Ascending aorta (tissue), 2 donors: ENCODE measurements at places on chromosomes 6 and 20.

DNA sequence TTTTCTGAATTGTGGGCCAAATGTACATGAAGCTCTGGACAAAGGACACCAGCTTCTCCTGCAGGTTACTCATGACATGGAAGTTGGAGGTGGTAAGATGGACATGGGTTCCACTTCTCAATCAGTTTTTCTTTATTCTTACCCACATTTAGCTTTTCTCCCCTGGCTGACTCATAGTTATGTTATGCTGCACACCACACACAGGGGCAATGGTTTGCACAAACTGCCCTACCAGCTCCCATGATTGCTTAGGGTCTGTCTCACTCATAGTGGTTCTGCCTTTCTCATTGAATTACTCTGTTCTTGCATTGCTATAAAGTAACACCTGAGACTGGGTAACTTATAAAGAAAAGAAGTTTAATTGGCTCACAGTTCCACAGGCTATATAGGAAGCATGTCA is 4.5 kb upstream of the CD109 start:
- DNase-seq: no peak

GRCh38 chr6:143634486-143634885 is 43.3 kb upstream of the PHACTR2 start:
- DNase-seq: no peak

GRCh38 chr6:170041526-170041925 is 249.4 kb downstream of the DLL1 start:
- no peak for DNase-seq

DNA sequence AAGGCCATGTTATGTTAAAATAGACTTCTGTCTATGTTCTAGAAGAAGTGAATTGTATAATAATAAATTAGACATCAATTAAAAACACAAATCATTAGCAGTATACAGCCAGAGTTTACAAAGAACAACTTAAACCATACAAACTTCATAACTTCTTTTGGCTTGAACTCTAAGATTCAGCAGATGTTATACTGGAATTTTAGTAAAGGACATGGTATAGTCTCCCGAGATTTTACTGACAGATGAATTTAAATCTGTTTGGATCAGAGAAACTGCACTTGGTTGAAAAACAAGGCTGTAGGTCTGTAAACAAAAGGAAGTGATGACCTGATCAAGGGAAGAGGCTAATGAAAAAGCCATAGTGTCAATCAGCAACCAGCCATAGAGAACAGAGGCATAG is 132.6 kb upstream of the TBX18 start:
- DNase-seq: no peak

DNA sequence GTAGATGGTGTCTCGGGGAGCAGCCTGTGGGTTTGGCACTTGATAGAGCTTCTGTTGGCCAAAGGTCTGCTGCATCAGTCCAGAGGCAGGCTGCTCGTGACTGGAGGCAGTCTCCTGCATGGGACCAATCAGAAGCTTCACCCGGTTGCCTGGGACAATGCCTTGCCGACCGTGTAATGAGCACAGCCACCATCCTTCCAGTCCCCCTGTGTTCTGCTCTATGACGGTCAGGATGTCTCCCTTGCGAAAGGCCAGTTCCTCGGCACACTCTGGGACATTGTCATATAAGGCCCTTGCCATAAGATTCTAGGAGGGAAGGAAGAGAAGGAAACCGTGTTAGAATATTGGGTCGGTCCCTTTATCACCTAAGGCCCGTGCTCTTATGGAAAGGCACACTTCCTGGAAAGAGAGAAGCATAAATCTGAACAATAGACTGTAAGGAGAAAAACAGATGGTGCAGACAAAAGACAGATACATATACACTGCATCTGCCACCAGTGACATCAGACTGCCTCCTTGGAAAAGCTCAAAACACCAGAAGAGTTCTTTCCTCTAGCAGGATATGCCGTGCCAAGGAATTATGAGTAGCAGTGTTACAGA is 18.9 kb downstream of the NEDD9 start:
- no peak for DNase-seq

GRCh38 chr6:34170346-34170745 is 24.5 kb upstream of the GRM4 start:
- DNase-seq: no peak

DNA sequence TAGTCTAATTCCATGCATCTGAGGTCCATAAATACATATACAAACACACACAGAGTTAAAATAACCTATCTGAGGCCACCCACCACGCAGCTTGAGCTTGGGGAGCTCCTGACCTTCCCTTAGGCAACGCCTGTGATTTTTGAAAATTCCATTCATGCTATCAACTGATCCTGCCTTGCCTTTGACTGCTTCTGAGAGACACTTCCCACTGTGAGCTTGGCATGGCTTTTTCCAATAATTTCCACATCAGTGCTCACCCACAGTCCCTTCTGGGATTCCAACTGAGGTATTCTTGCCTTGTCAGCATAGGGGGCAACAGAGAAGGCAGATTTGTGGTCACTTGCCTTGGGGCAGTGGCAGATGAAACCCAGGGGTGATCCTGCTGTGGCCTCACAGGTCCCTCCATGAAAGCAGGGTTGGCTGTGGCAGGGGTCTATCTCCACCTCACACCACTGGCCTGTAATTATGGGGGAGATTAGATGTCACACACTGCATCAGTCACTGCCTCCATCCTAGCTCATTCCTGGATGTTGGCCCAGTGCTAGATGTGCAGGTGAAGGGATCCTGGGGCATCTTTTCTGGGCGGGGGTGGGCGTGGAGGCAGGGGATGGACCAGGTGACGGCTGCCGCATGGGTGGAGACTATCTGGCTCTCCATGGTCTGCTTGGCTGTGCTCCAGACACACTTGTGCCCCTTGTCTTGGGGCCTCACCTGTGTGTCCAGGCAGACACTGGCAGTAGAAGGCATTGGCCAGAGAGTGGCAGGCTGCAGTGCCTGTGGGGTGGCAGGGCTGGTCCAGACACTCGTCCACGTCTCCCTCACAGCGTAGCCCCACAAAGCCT is 11.2 kb upstream of the GPSM3 start:
- no peak for DNase-seq

DNA sequence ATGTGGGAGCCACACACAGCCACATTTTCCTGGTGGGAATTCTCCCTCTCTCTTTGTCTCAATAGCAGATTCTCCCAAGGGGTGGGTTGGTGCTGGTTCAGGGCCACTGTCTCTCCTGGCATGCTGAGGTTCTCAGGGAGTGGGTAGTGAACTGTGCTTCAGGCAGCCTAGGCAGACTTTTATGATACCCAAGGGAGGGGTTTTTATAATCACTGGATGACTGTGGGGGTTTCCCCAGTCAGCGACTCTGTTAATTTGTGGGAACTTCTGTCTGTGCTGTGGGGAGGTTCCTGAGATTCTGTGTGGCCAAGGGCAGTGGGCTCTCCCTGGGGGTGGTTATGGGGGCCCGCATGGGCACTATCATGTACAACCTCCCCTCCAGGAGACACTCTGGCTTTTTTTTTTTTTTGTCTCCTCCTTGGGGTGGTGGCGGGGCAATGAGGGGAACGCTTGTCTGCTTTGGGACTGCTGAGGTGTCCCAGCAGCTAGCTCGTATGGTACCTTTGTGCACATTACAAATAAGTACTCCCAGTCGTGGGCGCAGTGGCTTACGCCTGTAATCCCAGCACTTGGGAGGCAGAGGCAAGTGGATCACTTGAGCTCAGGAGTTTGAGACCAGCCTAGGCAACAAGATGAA is 10.0 kb downstream of the PTK7 start:
- no peak for DNase-seq
